ENCODE measurements at places on chromosomes 11 and 22. TPM values are rescaled to one million over a fixed set of nuclear protein-coding genes. Genes with fewer than 3 reads are reported as not detected.
A peak's percentile ranks its signal among the peaks of the same experiment; 100 is the strongest.

DNA sequence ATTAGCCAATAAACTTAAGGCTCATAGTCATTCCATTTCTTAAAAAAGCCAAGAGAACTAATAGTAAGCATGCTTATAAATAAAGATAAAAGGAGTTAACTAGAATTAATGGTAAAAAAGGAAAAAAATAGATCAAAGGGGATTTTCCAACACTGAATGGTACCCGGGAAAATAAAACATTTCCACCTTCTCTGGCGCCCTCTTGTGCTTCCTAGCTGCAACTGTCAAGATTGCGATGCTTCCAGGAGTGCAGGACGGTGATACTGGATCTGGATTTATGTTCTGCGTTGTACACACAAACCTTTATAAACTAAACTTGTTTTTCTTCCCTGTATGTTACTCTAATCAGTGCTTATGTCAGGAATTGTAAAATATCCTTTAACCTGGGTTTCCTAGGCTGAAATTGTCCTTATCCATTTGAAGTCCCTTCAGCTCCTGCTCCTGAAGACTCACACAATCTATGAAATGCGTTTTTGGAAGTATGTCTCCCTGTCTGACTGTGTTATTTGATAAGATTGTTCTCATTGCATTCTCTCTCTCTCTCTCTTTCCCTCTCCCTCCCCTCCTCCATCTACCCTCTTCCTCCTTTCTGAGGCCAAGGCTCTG lies 9.6 kb upstream of the HTATIP2 start:
- H3K36me3 ChIP-seq, result no peaks in the 10 kb centered on the region
- DNase-seq, result peak; percentile 53
- no peak overlapping the region for H3K27ac ChIP-seq

- no peak overlapping the region for H3K27ac ChIP-seq
- no peaks in the 10 kb centered on the region for H3K4me1 ChIP-seq
- H3K4me3 ChIP-seq, result no peak overlapping the region
- H3K36me3 ChIP-seq, result peaks cover 3% of the 10 kb centered on the region
- DNase-seq, result no peak
- peaks cover 6% of the 10 kb centered on the region for H3K27me3 ChIP-seq
Measured at GRCh38 chr11:76250520-76251225, 44.4 kb upstream of the WNT11 start.

Gene PHF21B
- 4.6 TPM for total RNA-seq

- H3K4me3 ChIP-seq, result no peak overlapping the region
- no peak overlapping the region for H3K27ac ChIP-seq
- H3K36me3 ChIP-seq, result no peaks in the 10 kb centered on the region
- H3K27me3 ChIP-seq, result no peaks in the 10 kb centered on the region
Measured at GRCh38 chr11:38060920-38061319, 1462.9 kb upstream of the RAG2 start.

DNA sequence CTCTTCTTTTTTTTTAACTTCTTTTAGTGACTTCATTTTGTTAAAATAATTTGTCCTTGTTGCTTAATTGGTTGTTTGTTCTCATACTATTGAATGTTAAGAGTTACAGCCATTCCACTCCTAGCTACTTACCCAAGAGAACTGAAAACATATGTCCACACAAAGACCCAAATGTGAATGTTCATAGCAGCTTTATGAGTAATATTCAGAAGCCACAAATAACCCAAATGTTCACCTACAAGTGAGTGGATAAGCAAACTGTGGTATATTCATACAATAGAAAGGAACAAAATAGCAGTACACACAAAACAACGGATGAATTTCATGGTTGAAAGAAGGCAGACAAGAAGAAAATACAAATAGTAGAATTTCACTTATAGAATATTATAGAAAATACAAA lies 1.4 kb upstream of the OR4D11 start:
- no peak overlapping the region for H3K27ac ChIP-seq
- no peak for DNase-seq
- H3K4me3 ChIP-seq, result no peak overlapping the region
- no peaks in the 10 kb centered on the region for H3K27me3 ChIP-seq
- no peaks in the 10 kb centered on the region for H3K36me3 ChIP-seq
- no peaks in the 10 kb centered on the region for H3K4me1 ChIP-seq

DNA sequence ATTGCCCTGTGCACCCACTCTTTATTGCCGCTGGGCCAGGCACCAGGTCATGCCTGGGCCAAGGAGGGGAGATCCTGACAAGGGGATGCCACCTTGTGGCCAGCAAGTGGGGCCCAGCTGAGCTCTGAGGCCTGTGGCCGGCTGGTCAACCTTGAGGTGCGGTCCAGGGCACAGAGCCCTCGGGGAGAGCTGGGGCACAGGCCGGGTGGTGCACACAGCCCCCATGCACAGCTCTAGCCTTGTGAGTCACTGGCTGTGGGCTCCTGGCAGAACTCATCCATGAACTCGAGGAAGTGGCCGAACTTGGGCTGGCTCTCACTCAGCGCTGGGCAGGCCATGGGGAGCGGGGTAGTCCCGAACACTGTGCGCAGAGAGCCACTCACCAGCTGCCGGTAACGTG lies 94.3 kb downstream of the RNF169 start:
- H3K4me1 ChIP-seq, result peaks cover 18% of the 10 kb centered on the region
- DNase-seq, result no peak
- H3K36me3 ChIP-seq, result peaks cover 17% of the 10 kb centered on the region
- no peaks in the 10 kb centered on the region for H3K27me3 ChIP-seq
- no peak overlapping the region for H3K4me3 ChIP-seq
- no peak overlapping the region for H3K27ac ChIP-seq

Gene PGR
- not detected for total RNA-seq

DNA sequence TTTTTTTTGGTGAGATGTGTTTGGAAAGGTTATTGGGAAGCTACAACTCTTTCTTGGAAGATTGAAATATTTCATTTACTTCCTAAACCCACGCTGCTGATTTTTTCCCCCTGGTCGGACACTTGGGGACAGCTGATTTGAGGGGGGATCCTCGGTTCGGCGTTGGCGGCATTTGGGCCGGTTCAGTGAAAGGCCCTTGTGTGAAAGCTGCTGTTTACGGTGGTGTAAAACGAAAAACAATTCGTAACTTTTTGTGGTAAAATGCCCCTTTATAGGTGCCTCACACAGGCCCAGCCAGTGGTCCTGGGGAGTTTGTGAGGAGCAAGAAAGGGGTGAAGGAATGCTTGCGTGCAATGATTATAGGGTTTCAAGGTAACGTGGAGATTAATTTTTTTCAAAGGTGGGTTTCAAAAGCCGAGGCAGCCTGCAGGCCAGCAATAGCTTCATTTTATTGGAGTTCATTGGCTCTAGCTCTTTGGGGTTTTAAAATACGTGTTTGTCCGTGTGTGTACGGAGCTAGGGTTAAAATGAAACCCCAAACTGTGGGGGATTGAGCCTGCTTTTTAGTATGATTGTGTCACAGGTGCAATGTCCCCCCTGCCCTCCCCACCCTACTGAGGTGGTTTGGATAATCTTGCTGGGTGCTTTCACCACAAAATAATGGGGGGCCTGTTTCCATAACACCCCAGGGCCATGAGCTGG lies 77.2 kb upstream of the PPARA start:
- H3K4me1 ChIP-seq, result peaks cover 4% of the 10 kb centered on the region
- H3K36me3 ChIP-seq, result no peaks in the 10 kb centered on the region
- H3K4me3 ChIP-seq, result peak overlapping the region; percentile 71
- peaks cover 19% of the 10 kb centered on the region for H3K27me3 ChIP-seq
- DNase-seq, result no peak

Gene VSIG10L2
- total RNA-seq, result not detected

DNA sequence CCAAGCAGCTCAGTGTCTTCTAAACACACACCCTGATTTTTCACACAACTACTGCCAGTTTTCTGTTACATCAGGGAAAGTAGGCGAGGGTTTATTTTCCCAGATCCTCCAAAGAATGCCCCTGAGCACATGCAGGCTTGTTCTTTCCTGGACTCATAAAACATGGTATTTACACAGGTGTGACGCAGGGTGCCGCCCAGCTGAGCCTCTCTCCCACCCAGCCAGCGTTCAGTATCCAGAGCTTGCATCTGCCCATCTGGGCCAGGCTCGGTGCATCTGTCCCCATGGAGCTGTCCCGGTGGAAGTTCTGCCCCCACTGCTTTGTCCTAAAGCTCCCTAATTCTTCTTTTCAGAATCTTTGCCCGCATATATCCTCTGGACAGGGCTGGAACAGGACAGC lies 44.8 kb upstream of the ISX start:
- no peaks in the 10 kb centered on the region for H3K4me1 ChIP-seq
- H3K4me3 ChIP-seq, result no peak overlapping the region
- H3K27ac ChIP-seq, result no peak overlapping the region

Gene VPREB1
- total RNA-seq, result not detected

DNA sequence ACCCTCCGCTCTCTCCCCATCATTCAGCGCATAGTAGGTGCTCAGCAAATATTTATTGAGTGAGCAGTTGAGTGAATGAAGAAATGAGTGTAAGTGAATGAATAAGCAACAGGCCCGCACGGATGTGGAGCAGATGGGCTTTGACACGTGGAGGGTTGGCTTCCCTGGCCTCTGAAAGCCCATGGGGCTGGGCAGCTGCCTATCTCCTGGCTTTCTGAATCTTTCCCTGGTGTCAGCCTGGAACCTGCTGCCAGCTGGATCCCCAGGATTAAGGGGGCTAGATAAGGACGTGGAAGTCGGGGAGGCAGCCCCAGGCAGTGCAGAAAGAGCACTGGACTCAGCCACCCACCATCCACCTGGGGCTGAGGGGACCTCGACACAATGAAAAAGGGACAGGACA lies 12.6 kb downstream of the IL2RB start:
- no peak overlapping the region for H3K4me3 ChIP-seq
- H3K4me1 ChIP-seq, result no peaks in the 10 kb centered on the region
- no peak overlapping the region for H3K27ac ChIP-seq
- DNase-seq, result no peak
- H3K36me3 ChIP-seq, result no peaks in the 10 kb centered on the region
- peaks cover 12% of the 10 kb centered on the region for H3K27me3 ChIP-seq

Gene BACE1
- total RNA-seq, result 28.4 TPM

- H3K27me3 ChIP-seq, result no peaks in the 10 kb centered on the region
- H3K4me3 ChIP-seq, result no peak overlapping the region
- H3K4me1 ChIP-seq, result peaks cover 3% of the 10 kb centered on the region
- no peak overlapping the region for H3K27ac ChIP-seq
- H3K36me3 ChIP-seq, result peaks cover 3% of the 10 kb centered on the region
Measured at GRCh38 chr11:35681163-35681767, 18.7 kb downstream of the TRIM44 start.

Gene CSRP3
- not detected for total RNA-seq

DNA sequence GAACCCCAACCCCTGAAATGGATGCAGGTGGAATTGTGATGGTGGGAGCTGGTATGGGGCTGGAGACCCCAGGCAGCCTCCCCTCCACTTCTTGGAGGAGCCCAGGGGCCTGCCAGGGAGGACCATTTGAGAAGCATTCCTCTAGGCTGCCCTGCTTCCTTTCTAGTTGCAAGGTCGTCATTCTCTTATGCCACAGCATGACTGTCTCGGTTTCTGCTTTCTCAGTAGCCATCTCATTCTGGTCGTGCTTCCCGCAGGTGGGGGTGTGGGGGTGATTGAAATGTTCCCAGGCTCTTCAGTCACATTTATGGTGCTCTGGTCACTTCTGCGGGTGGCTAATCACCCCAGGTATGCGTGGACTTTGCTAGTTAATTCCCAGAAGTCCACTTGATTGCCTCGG lies 223.7 kb upstream of the TBCEL start:
- H3K27ac ChIP-seq, result no peak overlapping the region
- no peaks in the 10 kb centered on the region for H3K36me3 ChIP-seq
- H3K4me3 ChIP-seq, result no peak overlapping the region
- no peak for DNase-seq
- no peaks in the 10 kb centered on the region for H3K4me1 ChIP-seq

DNA sequence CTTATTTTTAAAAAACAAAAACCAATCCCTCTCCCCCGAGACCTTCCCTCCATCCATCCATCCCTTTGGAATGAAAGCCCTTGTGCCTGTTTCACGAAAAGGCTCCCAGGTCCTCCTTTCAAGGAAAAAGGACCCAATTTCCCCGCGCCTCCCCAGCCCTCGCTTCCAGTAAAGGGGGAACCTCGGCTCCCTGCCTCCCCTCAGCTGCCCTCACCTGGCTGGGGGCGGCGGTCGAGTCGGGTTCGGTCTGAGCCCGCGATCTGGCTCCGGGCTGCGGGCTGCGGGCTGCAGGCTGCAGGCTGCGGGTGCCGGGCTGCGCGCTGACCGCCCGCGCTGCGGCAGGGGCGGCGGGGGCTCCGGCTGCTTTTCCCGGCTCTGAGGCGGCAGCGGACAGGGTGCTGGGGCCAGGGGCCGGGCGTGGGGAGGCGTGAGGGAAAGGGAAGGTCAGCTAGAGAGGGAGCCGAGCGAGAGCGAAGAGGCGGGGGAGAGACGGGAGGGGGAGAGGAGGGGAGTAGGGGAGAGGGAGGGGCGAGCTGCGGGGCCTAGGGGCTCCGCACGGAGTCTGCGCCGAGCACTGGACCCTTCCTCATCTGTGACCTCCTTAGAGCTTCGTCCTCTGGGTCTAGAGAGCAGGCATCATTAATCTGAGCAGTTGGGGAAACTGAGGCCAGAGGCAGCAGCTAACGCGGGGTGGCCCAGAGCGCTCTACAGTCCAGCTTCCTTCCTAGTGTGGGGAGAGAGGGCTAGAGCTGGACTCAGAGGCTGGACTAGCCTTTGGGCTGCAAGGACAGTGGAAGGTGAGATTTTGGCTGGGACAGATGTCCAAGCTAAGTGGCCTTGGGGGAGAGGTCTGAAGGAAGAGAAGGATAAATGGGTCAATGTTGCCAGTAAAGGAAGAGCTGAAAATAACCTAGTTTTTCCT lies at the start of gene C1QTNF4:
TSS of gene C1QTNF4 (minus strand) at position 478 of the 922 bp plus-strand sequence. CDS start 3,601 bp downstream, outside the sequence.
- peaks cover 18% of the 10 kb centered on the region for H3K27me3 ChIP-seq
- peak within 1 kb of the TSS; percentile 88 for H3K4me3 ChIP-seq
- peaks cover 35% of the 10 kb centered on the region for H3K4me1 ChIP-seq
- peaks cover 6% of the 10 kb centered on the region for H3K36me3 ChIP-seq
- H3K27ac ChIP-seq, result peak within 1 kb of the TSS; percentile 65
- DNase-seq, result peak; percentile 34

DNA sequence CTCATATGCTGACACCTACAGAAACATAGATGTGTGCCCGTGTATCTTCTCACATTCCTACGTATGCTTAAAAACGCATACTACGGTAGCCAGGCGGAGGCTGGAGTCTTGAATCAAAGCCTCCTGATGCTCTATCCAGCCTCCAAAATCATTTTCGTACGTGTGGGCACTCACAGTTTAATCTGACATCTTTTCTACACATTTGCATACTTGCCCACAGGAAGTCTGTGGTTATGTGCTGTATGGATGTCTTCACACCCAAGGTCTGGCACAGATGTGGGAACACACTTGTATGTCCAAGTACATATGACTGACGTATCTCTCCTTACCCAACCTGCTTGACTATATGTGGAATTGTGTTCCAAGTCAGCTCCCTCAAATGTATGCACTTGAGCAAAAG lies 561.8 kb upstream of the CADM1 start:
- H3K27me3 ChIP-seq, result peaks cover 5% of the 10 kb centered on the region
- DNase-seq, result no peak
- peaks cover 21% of the 10 kb centered on the region for H3K4me1 ChIP-seq
- H3K4me3 ChIP-seq, result no peak overlapping the region
- H3K27ac ChIP-seq, result no peak overlapping the region
- H3K36me3 ChIP-seq, result no peaks in the 10 kb centered on the region

GRCh38 chr11:101436511-101437142 lies 147.2 kb downstream of the TRPC6 start:
- no peaks in the 10 kb centered on the region for H3K36me3 ChIP-seq
- no peak overlapping the region for H3K4me3 ChIP-seq
- H3K27me3 ChIP-seq, result peaks cover 5% of the 10 kb centered on the region
- H3K4me1 ChIP-seq, result no peaks in the 10 kb centered on the region
- no peak overlapping the region for H3K27ac ChIP-seq
- peak; percentile 59 for DNase-seq

Gene GAL
- 15.9 TPM for total RNA-seq

All from endothelial cell (in vitro differentiated cells).